Thymus (tissue), 14 donors: ENCODE measurements at places on chromosomes 2 and 18.

DNA sequence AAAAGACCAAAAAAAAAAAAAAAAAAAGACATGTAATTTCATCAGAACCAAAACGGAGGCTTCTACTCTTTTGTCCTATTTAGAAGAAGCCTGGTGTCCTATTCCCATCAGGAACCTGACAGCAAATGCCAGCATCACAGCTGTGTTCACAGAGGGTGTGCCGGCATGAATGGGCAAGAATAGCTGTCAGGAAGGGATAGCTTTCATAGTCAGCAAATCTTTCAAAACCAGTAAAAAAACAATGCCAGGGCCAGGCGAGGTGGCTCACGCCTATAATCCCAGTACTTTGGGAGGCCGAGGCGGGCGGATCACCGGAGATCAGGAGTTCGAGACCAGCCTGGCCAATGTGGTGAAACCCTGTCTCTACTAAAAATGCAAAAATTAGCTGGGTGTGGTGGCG lies 231.8 kb upstream of the PXDN start:
- DNase-seq, result no peak

GRCh38 chr2:219726916-219727315 lies 99.5 kb downstream of the SLC4A3 start:
- DNase-seq, result no peak

- no peak for DNase-seq
Measured at GRCh38 chr18:48030616-48031480, 100.4 kb upstream of the SMAD2 start.

DNA sequence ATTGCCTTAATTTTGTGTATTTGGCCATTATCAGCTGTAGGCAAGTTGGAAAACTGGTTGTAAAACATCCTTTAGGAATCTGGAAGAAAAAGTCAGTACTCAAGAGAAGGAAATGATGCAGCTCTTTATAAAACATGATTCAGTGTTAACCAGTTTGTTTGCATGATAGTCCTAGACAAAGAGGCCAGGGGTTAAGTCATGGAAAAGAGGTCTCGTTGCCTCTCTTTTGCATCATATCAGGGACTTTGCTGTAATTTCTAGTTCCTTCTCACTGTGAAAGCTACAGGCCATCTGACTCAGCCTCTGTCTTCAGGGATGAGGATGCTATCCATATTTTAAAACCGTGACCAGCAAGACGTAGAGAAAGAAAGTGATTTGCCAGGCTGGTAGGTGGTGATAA lies 38.0 kb downstream of the NPAS2 start:
- DNase-seq, result no peak

- no peak for DNase-seq
Measured at GRCh38 chr2:224563537-224563936, 21.6 kb downstream of the CUL3 start.

GRCh38 chr18:22831441-22831904 lies 101.7 kb upstream of the RBBP8 start:
- DNase-seq, result no peak
